ENCODE measurements at places on chromosomes 3 and 15.

DNA sequence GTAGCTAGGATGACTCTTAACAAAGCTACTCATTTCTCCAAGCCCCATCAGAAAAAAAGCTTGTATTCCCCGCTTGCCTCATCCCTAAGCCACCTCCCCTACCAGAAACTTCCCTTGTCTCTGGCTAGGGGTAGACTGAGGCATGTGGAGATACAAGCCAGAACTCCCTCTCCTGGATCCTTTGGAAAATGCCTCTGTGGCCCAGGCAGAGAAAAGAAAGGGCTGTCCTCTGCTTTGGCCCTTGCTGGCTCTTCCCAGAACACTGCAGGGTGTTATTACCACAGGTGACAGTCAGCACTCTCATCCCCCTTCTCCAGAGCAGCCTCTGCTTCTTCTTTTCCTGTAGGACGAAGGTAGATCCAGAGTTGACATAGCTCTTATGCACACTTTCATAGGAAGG lies 15.2 kb downstream of the RMDN3 start:
- peaks cover 5% of the 10 kb centered on the region for H3K27me3 ChIP-seq
- DNase-seq, result no peak
- no peak overlapping the region for H3K4me3 ChIP-seq
- peak overlapping the region; percentile 98 for H3K27ac ChIP-seq

DNA sequence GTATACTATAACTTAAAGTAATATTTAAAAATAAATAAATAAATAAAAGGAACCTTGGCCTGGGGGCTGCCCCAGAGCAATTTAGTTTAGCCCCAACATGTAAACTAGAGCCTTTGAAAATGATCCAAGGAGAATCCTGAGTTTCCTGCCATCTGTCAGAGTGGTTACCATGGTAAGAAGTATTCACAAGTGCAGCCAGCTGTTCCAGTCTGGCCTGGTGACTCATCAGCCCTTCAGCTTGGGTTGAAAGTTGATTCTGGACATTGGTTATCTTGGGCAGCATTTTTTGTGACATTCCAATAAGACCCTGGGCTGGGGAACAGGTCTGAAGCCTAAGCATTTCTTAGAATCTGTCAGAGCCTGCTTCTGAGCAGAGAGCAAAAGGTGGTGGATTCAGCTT lies 72.7 kb upstream of the LRTM1 start:
- H3K27me3 ChIP-seq, result peaks cover 7% of the 10 kb centered on the region
- H3K4me3 ChIP-seq, result no peak overlapping the region
- no peaks in the 10 kb centered on the region for H3K36me3 ChIP-seq
- peaks cover 48% of the 10 kb centered on the region for H3K4me1 ChIP-seq
- no peak overlapping the region for H3K27ac ChIP-seq

DNA sequence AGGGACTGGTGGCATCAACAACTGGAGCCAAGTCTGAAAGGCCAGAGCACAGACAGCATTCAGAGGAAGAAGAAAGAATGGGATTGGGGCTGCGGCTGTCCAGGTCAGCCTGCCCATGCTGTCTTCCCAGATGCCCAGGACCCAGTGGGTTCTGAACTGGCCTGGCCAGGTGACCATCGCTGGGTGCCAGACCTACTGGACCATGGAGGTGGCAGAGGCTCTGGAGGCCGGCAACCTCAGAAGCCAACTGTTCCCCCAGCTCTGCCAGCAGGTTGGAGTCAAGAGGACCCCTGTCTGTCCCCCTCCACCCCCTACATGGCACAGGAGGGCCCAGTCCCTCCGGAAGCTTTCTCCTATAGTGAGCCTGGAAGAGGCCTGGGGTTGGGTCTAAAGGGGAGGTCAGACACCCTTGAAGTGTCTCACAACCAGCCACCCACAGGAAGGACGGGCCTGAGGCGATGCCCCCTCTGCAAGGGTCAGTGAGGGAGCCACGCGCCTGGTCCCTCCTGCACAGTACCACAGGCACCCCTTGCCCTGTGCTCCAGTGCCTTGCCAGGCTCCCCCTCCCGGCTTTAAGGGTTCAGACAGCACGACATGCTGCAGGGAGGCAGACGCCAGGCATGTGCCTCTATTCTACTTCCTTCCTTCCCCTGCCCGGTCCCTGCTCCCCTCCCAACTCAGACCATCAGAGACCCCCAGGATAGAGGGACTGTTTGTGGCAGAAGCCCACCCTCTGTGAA lies 43.2 kb downstream of the DNAH1 start:
- H3K4me3 ChIP-seq, result no peak overlapping the region
- H3K27ac ChIP-seq, result no peak overlapping the region
- peaks cover 6% of the 10 kb centered on the region for H3K36me3 ChIP-seq
- H3K4me1 ChIP-seq, result peaks cover 20% of the 10 kb centered on the region
- H3K27me3 ChIP-seq, result peaks cover 13% of the 10 kb centered on the region
- no peak for DNase-seq

DNA sequence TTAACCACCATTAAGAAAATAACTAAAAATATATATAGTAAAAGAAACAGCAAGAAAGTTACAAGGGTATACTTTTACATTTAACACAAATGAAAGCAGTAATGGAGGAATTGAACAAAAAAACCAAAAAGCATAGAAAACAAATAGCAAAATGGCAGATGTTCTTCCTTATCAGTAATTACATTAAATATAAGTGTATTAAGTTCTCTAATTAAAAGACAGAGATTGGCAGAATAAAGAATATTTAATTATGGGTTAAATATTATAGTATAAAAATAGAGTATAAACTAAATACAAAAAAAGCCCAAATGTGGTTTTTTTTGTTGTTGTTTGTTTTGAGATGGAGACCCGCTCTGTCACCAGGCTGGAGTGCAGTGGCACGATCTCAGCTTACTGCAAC lies 20.5 kb downstream of the EHHADH start:
- peaks cover 4% of the 10 kb centered on the region for H3K27me3 ChIP-seq
- DNase-seq, result no peak
- no peak overlapping the region for H3K4me3 ChIP-seq
- H3K36me3 ChIP-seq, result peaks cover 16% of the 10 kb centered on the region
- no peak overlapping the region for H3K27ac ChIP-seq

GRCh38 chr3:174419216-174419615 lies 439.9 kb upstream of the NAALADL2 start:
- DNase-seq, result no peak
- H3K4me3 ChIP-seq, result no peak overlapping the region
- peaks cover 4% of the 10 kb centered on the region for H3K27me3 ChIP-seq
- H3K27ac ChIP-seq, result no peak overlapping the region
- no peaks in the 10 kb centered on the region for H3K4me1 ChIP-seq
- no peaks in the 10 kb centered on the region for H3K36me3 ChIP-seq

- H3K36me3 ChIP-seq, result peaks cover 4% of the 10 kb centered on the region
- no peak overlapping the region for H3K4me3 ChIP-seq
- DNase-seq, result no peak
- no peaks in the 10 kb centered on the region for H3K27me3 ChIP-seq
These were observed 284.8 kb upstream of the CFAP20DC start for GRCh38 chr3:59334585-59334984.

DNA sequence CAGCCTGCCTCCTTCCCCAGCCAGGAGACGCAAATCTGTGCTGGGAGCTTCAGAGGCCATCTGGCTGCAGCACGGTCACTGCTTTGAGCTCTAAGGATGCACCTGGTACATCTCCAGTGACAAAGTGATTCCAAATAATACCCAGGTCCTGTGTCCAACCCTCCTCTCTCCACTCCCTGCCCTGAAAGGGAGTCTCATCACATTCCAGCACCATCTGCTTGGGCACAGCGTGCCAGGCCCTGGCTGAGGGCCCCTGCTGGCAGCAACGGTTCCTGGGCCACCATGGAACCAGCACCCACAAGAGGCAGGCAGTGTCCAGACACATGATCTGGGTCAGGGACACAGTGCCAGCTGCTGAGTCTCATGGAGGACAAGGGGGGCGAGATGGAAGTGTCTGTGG lies 81.3 kb downstream of the MTHFS start:
- peaks cover 4% of the 10 kb centered on the region for H3K27me3 ChIP-seq
- H3K4me3 ChIP-seq, result no peak overlapping the region
- no peak for DNase-seq
- peaks cover 10% of the 10 kb centered on the region for H3K36me3 ChIP-seq
- no peaks in the 10 kb centered on the region for H3K4me1 ChIP-seq

GRCh38 chr15:27623560-27624305 lies 475.4 kb downstream of the OCA2 start:
- no peak overlapping the region for H3K27ac ChIP-seq
- H3K4me3 ChIP-seq, result no peak overlapping the region
- H3K36me3 ChIP-seq, result peaks cover 10% of the 10 kb centered on the region
- no peaks in the 10 kb centered on the region for H3K4me1 ChIP-seq
- peaks cover 3% of the 10 kb centered on the region for H3K27me3 ChIP-seq

Measured in nephron progenitor cell (in vitro differentiated cells).